ENCODE measurements at places on chromosomes 12 and 14.

DNA sequence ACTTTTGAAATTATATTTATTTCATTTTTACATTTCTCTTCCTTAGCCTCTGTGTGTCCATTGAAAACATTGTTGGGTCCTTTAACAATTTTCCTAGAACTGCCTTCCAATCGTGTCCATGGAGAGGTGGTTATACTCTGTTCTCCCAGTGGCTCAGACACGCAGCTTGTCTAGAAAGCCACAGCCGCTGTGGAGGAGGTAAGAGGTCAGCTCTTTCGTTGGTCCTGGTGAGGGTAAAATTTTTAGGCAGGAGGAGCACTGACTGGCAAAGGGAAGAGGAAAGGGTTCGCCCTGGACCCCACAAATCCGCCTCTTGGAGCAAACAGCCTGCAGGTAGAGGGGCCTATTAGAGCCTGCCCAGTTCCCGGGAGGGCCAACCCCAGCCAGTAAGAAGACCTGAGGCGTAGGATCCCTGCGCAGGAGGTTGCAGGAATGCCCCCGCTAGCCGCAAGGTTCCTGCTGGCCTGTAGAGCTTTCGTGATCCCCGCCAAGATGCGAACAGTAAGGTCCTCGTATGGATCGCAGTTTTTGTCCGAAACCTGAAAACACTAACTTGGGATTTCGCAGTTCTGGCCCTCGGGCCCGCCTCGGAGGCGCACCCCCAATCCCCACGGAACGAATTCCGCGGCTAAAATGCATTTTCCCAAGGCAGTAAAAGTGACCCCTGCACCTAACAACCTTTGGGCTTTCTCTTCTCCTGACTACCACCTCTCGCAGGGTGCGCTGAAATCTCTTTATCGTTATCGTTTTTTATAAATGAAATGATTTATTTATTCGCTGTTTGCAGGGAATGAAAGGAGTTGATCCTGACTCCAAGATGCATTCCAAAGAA lies 7.5 kb upstream of the PAX9 start:
- DNase-seq: no peak

DNA sequence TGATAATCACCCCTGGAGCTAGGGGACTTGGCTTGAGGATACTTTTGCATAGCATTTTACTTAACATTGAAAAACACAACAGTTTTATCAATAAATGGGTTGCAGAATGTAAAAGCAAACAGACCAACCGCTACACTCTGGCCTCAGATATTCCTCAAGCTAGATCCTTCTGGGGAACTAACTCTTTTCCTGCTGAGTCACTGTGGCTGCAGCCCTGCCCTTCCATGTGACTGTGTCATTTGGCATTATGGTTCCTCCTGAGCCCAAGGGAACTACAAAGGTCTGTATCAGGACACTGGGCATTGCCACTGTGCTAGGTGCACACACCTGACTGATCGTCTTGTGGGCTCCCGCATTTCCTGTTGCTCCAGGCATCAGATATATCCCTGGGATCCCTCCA lies 56.6 kb downstream of the TTC9 start:
- DNase-seq: peak; percentile 43

DNA sequence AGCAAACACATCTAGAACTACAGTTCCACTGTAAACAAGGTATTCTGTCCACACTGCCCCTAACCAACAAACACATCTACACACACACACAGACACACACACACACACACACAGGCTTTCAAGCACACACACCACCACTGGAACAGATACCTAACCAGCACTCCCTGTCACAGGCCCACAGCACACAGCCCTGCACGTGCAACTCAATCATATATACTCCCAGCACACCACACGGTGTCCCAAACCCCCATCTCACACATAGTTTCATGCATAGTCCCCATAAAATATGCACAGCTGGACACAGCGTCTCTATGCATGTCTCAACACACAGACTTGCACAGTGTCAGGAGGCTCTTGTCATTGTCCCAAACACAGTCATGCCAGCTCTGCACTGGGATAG lies 27.6 kb downstream of the KRT8 start:
- peak; percentile 7 for DNase-seq

GRCh38 chr12:58916921-58917511 lies 3.3 kb downstream of the LRIG3 start:
- DNase-seq: peak; percentile 22

DNA sequence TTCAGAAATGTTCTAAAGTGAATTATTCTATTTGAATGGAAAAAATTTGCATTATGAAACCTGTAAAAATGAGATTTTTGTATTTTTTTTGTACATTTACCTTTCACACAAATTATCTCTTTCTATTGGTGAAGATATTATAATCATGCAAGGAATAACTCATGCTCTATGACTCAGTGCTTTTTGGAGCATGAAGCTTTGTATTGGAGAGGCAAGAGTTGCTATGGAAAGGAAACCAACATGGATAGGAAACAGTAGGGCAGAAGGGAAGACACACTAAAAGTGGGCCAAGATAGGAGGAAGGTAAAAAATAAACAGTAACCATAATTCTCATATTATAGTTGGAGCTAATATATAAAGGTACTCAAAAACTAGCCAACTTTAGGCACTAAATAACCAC lies 79.0 kb downstream of the PLCZ1 start:
- DNase-seq: no peak

DNA sequence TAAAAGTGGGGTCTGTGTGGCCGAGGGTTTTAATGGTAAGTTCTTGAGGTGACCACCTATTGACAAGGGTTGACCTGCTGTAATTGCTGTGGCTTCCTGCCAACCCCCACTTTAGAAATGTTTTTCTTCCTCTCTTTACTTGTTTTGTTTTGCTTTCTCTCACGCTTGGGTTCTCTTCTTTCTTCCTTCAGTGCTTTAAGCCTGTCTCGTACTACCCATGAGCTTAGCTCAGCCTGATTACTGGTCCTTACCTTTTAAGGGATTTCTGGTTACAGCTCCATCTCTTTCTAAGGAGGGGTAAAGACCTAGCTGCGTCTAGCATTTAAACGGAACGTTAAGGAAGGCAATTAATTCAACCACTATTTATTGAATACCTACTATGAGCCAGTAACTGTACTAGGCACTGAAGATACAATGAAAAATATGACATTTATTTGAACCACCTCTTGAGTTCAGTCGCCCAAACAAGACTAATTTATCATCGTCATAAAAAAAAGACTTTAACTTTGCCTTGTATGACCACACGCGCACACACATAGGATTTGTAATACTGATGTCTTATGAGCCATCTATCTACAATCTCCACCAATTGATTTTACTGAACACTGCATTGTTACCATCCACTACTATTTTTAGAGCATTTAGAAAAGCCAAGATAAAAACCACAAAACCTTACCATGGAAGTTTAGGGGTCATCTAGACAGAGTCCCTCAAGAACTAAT lies 888 bp upstream of the PPP1R12A start:
- peak; percentile 30 for DNase-seq

GRCh38 chr14:70782361-70782760 lies 27.0 kb downstream of the MAP3K9 start:
- DNase-seq: no peak

DNA sequence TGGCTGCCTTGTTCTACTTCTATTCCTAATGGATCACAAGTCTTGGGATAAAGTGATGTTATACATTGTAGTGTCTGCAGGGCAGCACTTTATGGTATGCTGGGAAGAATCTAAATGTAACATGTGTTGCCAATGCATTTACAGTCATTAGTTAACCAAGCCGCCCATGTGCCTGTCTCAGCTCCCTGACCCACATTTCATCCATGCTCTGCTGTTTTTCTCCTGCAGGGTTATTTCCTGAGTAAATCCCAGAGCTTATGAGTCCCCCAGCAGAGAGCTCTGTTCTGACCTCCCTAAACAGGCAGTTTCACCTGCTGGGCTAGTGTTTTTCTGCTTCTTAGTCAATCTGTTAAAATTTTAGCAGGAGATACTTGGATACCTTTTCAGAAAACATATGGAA lies 4.4 kb upstream of the TMTC2 start:
- no peak for DNase-seq

GRCh38 chr12:67482751-67483661 lies 165.5 kb upstream of the DYRK2 start:
- peak; percentile 76 for DNase-seq

DNA sequence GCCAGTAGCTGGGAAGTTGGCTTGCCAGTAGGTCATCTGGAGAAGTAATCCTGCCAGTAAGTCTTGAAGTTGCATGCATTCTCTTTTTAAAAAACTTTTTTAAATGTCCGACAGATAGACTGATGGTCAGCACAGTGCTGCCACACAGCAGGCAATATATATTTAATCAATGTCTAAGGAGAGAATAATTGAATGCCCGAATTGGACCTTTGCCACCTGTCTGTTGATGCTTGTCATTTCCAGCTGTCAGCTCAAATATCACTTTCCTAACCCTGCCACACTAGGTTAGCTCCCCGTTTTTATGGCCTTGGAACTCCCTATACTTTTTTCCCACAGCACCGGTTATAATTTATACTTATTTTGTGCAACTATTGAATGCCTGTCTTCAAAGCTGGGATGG lies 2.1 kb upstream of the SLC15A4 start:
- no peak for DNase-seq

- DNase-seq: no peak
Observed at GRCh38 chr14:36085861-36086260, 90.7 kb downstream of the PTCSC3 start.

DNA sequence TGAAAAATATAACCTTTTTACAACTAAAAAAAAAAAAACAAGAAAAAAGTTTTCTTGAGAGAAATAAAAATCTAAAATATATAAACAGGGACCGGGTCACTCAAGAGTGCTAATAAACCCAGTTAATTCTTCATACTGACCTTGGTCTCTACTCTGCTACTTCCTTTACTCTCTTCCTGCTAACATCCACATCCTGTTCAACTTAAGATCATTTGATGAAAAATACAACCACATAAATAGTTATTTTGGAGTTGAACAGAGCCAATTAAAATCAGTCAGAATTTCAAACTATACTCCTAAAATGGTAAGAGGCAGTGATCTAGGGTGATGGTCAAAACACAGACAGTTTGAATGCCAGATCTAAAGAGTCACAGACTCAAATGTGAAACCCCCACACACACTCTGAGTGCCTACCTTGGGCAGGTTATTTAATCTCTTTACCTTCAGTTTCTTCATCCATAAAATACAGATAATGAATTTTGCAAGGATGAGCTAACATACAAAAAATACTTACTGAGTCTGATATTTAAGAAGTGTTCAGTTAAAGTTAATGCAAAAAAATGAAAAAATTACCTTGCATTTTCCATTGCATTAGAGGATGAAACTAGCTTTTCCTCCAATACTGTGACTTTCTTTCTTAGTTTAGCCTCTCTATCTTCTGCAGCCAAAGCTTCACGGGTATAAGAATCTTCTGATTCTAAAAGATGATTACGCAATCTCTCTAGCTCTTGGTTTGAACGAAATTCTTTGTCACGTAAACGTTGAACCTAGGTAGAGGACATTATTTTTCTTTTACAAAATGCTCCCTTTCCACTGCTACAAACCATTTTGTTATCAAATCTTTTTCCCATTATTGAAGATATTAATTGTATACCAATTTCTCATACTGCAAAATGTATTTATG lies 40.9 kb downstream of the TRIP11 start:
- DNase-seq: no peak

- no peak for DNase-seq
Observed at GRCh38 chr12:98745578-98746391, 100.7 kb downstream of the APAF1 start.

DNA sequence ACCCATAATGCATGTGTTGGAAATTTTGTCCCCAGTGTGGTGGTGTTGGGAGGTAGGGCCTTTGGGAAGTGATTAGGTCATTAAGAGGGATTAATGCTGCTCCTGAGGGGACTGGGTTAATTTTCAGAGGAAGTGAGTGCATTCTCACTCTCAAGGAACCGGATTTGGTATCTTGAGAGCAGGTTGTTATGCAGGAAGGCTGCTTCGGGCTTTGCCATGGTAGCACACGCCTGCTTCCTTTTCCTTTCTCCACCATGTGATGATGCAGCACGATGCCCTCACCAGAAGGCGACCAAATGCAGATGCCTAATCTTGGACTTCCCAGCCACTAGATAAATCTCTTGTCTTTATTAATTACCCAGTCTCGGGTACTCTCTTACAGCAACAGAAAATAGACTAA lies 257.1 kb downstream of the SSPN start:
- DNase-seq: no peak

DNA sequence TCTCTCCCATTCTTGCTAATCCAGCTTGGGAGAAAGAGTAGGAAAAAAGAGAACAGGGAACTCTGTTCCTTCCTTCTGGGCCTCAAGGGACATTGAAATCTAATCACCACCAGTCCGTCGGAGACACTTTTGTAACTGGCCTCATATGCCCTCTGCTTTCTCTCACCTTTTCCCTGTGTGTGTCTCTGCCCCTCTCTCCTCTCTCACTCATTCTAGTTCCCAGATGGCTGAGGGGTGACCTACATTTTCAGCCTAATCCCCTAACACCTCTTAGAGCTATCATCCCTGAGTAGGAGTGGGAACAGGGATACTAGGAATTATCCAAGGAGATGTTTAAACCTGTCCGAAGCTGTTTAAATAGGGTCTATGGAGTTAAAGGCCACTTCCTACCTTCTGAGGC lies 8.9 kb upstream of the PCK2 start:
- DNase-seq: no peak

GRCh38 chr12:466039-466438 lies 6.3 kb downstream of the B4GALNT3 start:
- DNase-seq: peak; percentile 68

- DNase-seq: no peak
Observed at GRCh38 chr12:45536284-45536683, 193.2 kb upstream of the ARID2 start.

DNA sequence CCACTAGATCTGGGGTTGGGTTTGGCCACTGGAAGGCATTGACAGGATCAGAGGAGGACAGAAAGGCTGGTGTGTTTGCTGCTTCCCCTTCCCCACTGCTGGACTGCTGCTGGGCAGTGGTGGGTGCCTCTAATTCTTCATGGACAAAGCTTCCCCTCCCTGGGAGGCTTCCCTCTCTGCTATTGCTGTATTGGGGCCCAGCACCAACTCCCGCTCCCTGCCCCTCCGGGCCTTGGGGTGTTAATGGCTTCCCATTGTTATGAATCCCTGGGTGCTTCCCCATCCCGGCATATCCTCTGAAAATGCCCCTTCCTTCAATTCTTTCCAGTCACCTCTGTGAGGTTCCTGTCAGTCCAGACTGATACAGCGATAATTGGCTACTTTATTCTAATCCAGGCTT lies 310.2 kb downstream of the GLT1D1 start:
- DNase-seq: no peak

DNA sequence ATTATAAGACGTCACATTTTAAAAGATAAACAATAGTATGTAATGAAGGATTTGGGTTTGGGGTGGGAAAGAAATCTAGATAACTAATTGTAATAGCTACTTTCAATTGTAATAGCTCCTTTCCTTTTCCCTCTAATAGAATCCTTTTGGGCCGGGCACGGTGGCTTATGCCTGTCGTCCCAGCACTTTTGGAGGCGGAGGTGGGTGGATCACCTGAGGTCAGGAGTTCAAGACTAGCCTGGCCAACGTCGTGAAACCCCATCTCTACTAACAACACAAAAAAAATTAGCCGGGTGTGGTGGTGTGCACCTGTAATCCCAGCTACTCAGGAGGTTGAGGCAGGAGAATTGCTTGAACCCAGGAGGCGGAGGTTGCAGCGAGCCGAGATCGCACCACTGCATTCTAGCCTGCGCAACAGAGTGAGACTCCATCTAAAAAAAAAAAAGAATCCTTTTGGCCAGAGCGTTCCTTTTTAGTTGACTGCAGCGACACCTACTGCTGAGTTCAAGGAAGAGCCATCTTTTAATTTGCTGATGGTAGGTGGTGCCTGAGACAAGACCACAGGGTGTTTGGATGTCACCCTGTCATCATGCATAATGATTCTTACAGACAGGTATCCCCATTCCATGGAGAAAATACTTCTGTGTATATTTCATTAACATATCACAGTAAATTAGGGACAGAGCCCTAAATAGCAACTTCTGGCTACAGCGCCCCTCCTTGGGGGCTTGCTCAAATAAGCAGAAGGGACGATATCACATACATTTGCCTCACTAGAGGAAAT lies 79.5 kb downstream of the ARMH4 start:
- peak; percentile 41 for DNase-seq
